ENCODE measurements at places on chromosomes 2 and 18.
A peak's percentile ranks its signal among the peaks of the same experiment; 100 is the strongest.

DNA sequence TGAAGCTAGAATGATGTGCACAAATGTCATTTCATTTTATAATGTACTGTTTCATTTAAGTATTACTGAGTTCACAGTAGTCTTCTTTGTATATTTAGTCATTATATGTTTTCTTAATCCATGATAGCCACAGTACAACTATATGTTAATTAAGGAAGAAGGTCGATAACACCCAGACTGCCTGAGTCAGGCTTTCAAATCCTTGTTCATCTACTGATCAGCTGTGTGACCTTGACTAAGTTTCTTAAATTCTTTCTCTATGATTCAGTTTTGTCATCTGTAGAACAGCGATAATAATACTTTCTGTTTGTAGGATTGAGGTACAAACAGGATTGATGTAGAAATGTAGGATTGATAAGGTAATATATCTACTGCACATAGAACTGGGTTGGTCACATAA is 5.4 kb downstream of the GCC2 start:
- no peak for DNase-seq

- DNase-seq = no peak
These were observed 209.7 kb upstream of the PARD3B start for GRCh38 chr2:204335451-204336058.

GRCh38 chr2:33342705-33343104 is 133.7 kb upstream of the RASGRP3 start:
- DNase-seq = no peak

DNA sequence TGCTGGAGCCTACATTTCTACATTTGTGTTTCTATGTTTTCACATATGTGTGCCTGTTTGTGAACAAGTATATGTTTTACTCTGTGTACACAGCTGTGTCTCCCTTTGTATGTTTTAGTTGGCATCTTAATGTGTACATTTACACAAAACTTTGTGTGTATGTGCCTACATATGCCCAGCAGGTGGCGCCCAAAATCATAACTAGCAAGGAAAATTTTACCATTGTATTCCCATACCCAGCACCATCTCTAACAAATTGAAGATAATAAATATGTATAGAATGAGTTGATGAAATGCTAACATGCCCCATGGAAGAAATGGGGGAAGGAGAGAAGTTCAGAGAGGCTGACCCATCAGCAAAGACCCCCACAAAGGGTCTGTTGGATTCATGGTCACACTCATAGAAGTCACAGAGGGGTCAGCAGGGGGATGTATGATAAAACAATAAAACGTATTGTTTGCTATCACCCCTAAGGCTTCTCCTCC is 48.1 kb downstream of the PKDCC start:
- peak; percentile 70 for DNase-seq

GRCh38 chr18:21702602-21703001 is 2.0 kb downstream of the ABHD3 start:
- DNase-seq = no peak

DNA sequence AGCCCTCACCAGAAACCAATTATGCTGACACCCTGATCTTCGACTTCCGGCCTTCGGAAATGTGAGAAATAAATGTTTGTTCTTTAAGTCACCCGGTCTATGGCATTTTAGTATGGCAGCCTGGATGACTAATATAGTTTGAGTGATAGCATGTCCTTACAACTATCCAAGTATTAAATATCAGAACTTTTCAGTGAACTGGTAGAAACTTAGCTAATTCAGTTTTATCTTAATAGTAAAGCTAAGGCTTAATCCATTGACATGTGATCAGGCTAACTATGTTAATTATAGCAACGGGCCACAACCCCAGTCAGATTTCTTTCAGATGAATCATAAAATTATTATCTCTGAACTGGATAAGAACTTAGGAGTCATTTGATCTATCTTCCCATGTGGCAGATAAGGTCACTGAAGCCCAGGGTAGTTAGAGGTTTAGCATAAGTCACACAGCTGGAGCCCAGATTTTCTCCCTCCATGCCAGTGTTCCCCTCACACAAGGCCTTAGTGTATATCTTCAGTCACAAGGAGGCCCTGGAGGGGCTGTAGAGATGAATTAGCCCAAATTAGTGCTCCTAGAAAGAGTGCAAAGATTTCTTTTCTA is 40.7 kb upstream of the UPP2 start:
- peak; percentile 61 for DNase-seq

DNA sequence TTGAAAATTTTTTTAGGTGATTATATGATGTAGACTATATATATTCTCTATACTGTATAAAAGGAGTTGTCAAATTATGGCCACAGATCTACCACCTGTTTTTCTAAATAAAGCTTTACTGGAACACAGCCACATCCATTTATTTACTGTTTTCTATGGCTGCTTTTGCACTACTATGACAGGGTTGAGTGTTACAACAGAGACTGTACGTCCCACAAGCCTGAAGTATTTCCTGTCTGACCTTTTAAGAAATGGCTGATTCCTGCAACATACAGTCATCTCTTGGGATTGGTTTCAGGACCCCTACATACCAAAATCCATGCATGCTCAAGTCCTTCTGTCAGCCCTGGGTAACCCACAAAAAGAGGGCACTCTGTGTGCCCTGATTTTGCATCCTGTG is 508.3 kb downstream of the TSN start:
- DNase-seq = no peak

DNA sequence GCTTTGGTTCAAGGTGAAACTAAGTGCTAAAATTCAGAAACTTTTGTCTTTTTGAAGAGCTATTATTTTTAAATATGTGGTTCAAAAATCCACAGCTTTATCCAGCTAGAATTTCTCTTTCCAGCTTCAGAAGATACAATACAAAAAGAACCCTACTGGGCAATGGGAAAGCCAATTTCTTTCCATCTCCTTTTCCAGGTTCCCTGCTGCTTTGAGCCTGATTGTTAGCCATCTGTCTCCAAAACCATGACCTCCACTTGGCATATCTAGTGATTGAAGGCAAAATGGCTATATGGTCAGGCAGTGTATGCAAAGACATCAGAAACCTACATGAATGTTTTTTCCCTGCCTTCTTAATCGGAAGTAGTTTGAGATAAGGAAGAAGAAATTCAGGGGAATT is 134.1 kb downstream of the KCNH7 start:
- no peak for DNase-seq

DNA sequence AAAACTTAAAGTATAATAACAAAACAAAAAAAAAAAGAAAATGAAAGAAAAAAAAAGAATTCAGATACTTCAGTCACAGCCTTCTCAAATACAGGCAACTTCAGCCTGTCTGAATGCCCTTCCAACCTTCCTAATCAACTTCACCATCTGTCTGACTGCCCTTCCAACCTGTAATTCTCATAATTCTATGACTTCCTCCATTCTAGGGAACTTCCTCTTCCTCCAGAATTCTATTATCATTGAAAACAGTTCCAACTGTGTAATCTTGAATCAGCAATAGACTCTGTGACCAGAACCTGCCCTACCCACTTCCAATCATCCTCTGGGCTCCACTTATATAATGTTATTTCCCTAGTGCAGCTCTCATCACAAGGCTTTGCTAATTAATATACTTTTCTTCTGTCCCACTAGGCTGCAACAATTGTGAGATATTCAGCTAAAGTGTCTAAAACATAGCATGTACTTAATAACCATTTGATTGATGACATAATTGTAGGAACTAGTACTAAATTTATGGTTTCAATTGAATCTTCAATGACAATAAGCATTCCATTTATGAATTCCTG is 127.3 kb downstream of the UPP2 start:
- DNase-seq = no peak

DNA sequence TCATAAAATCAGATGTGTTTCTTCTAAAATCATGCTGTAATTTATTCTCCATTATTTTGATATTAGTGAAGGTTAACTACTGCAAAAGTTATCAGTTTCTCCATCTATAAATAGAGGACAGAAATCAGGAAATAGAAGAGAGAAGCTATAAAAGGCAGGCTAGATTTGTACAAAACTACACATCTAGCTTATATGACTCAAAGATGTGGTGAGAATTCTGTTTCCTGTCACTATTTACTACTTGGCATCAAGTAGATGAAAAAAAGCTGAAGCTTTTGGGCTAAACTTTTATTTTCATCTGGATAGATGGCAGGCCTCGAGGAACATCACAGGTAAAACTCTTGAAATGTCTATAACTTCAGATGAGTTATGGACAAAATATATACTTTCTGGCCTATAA is 49.8 kb upstream of the NAB1 start:
- no peak for DNase-seq

GRCh38 chr2:114742245-114742644 is 299.8 kb downstream of the DPP10 start:
- no peak for DNase-seq

DNA sequence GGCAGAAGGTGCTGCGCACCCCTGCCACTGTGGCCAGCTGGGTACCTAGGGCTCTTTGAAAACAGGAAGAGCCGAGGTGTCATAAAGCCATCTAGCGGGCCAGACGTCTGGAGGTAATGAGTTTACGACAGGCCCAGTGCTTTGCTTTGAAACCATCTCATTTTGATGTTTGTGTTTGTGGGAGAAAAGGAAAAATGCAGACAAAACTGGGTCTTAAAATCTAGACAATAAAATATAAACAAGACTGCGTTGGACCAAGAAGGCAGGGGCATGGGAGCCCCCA is 3.2 kb downstream of the HOXD9 start:
- DNase-seq = no peak

DNA sequence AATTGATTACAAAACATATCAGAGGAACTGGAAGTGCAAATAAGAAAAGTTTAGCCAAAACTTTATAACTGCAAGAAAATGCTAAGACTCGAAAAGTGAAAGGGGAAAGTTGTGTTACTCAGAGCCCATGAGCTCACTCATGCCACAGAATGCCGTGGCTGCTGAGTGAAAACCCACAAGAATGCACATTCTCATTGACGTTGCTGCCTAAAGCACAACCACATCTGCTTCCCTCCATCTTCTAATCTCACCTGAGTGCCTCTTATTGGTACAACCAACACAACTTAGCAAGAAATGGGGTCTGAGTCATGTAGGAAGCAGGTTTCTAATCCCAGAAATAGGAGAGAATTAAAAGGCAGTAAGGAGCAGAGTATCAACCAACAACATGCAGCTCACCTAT is 259.7 kb downstream of the LNPK start:
- DNase-seq = peak; percentile 58

DNA sequence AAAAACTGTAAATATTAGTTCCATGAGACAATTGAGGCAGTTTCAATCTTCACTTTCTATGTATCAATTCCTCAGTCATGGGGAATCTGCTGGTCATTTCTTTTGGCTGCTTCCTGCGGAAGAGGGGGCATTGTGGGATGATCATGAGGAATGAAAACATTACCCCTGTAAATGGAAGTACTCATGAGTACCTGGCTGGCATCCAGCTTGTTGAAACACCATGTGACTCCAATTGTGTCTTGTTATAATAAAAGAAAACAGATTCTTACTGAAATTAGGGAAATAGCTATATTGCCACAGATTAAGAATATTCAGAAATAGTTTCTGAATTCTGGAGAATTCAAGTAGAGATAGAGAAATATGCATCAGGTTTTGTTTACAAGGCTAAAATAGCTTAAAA is 41.6 kb upstream of the GPR39 start:
- no peak for DNase-seq

DNA sequence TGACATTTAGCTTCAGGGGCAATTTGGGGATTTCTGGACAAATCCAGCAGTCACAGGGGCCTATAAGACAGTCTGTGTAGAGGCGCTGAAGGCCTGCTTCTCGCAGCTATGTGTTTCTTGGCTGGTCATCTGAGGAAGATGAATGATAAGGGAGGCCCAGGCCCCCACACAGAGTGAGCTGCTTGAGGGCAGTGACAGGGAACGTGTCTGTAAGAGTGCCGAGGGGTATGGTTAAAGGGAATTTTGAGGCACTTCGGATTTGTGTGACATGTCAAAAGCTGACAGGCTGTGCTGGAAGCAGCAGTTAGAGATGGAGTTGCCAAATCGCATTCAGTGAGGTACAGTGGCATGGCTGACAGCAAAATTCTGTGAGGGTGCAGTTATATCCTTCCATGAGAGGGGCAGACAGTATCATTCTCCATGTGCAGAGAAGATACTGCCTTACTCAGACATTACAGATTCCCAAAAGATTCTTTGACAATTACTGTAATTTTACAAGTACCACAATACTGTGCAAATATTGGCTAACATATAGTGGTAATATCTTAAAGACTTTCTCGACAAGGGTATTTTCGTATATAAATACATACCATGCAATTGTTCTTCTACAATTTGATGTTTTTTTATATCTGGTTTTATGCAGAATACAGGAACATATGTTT is 74.0 kb downstream of the CERS6 start:
- no peak for DNase-seq

- DNase-seq = no peak
These were observed 74.1 kb upstream of the PXDN start for GRCh38 chr2:1818404-1818803.

DNA sequence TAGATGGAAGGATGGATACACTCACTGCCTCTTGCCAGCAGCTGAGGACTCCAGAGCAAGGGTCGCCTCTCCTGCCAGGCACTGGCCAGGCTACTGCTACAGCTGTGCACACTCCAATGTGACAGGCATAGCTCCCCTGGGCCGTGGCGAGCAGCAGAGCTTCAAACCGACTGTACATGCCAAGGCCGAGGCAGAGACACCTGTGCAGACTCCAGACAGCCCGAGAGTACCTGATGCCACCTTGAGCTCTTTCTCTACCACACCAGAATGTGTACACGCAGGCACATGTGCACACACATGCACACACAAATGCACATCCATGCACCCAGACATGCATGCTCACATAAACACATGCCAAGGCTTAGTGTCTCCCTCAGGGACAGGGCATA is 508.3 kb upstream of the MYT1L start:
- DNase-seq = no peak

GRCh38 chr2:160551259-160551658 is 57.7 kb upstream of the RBMS1 start:
- no peak for DNase-seq

DNA sequence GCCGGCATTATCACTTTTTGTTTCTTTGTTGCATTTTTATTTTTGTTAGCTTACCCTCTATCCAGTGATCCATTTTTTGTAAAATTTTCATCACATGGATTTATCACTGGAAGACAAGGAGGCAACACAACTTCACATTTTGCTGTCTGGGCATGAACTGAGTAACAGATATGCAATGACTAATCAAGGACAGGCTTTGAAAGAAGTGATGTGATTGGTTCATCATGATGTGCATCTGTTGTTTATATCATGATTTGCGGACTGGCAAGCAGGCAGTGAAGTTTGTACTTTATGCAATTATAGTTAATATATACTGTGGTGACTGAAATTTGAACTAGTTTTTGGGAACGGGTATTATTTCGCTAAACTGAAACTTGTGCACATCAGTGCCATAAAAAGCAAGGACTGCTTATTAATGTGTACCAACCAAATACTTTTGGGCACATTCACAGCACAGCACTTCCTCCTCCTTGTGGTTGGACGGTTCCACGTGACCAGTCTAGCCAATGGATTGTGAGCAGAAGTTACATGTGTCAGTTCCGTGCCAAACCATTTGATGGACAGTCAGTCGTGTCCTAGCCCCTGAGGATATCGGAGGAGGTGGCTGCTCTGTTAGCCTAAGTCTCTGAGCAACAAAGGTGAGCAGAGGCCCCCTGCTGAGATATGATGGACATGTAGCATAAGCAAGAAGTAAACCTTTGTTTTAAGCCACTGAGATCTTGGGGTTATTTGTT is 201.4 kb upstream of the SIX2 start:
- no peak for DNase-seq

All from trophoblast cell (in vitro differentiated cells and primary cell).